ENCODE measurements at places on chromosomes 2 and 18. TPM values are rescaled to one million over a fixed set of nuclear protein-coding genes. Genes with fewer than 3 reads are reported as not detected.

- H3K4me1 ChIP-seq: no peaks in the 10 kb centered on the region
- H3K27ac ChIP-seq: no peak overlapping the region
Observed at GRCh38 chr2:25238920-25239319, 70.5 kb upstream of the POMC start.

DNA sequence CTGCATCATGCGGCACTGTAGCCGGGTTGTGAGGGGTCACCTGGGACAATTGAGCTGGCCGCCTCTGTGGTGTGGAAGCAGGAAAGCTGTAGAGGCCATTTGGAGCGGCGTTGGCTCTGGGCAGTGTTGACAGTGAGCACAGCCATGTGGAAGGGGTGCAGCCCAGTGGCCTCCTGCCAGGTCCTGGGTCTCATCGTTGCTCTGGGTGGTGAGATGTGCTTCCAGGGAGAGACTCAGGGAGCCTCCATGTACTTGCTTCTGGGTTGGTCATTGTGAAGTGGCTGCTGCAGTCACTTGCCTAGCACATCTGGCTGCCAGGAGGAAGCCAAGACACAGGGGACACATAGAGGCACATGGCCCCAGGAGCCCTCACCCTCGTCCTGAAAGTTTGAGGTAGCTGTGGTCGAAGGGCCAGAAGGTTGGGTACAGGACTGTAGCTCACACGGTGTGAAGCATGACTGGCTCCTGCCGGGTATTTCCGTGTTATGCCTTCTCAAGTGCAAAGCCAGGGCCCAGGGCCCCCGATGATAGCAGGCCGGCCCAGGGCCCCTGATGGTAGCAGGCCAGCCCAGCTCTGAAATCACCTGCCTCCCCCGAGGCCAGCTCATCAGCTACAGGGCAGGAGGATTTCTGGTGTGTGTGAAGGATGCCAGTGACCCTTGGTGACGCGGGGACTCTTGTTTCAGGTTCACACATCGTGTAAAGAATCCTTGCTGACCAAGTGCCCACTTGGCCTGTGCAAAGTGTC, 82.6 kb downstream of the DGKD start:
- peaks cover 12% of the 10 kb centered on the region for H3K4me1 ChIP-seq
- no peaks in the 10 kb centered on the region for H3K27me3 ChIP-seq
- peak; percentile 50 for DNase-seq
- no peak overlapping the region for H3K27ac ChIP-seq
- H3K4me3 ChIP-seq: no peak overlapping the region
- peaks cover 71% of the 10 kb centered on the region for H3K36me3 ChIP-seq

DNA sequence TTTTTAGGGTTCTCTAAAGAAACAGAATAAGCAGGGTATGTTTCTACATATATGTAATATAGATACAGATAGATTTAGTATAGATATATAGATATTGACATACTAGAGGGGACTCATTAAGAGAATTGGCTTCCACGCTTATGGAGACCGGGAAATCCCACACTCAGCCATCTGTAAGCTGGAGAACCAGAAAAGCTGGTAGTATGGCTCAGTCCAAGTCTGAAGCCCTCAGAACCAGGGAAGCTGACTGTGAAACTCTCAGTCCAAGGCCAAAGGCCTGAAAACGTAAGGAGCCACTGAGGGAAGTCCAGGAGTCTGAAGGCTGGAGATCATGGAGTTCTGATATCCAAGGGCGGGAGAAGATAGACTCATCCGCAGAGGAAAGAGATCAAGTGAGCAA, 441.3 kb upstream of the CDH20 start:
- H3K4me3 ChIP-seq: no peak overlapping the region
- no peak for DNase-seq
- H3K36me3 ChIP-seq: no peaks in the 10 kb centered on the region
- no peaks in the 10 kb centered on the region for H3K4me1 ChIP-seq

DNA sequence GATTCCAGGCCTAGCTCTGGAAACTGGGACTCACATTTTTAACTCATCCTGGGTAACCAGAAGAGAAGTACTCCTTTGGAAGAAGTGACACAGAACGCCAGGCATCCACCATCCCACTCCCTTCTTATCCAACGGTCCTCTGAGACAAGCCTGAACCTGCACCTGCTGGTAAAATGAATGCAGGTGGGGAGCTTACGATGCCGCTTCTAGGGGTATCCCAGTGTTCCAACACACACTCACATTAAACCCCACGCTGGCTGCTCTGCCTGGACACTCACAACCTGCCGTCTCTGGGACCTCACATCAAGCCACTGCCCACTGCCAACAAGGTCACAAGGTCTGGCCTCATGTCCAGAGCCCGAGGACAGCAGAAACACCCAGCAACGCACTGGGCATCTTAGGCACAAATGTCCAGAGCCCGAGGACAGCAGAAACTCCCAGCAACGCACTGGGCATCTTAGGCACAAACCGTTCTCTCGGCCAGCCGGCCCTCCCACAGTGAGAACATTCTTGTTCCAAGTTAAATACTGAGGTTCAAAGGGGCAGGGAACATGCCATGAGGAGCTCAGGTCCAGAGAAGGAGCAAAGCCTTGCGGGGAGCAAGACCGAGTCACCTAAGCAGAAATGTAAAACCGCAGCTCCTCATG, 9.9 kb downstream of the SLC66A2 start:
- peak; percentile 46 for DNase-seq
- no peaks in the 10 kb centered on the region for H3K27me3 ChIP-seq
- peaks cover 47% of the 10 kb centered on the region for H3K4me1 ChIP-seq
- H3K36me3 ChIP-seq: peaks cover 87% of the 10 kb centered on the region

DNA sequence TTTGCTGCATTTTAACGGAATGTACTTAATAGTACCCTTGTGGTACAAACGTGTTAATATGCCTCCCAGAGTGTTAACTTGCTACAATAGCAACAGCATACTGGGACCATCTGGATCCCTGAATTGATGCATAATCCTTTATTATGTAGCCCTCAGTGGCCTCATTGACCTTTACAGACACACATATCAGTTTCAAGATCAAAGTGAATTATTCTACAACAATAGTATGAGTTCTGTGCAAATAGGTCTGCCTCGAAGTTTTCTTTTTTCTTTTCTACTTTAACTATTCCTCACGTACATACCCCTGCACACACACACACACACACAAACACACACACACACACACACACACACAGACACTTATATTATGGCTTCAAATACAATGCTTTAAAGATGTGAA, 1622.1 kb downstream of the LRP1B start:
- no peak overlapping the region for H3K27ac ChIP-seq
- no peaks in the 10 kb centered on the region for H3K4me1 ChIP-seq
- DNase-seq: no peak
- H3K36me3 ChIP-seq: no peaks in the 10 kb centered on the region
- no peak overlapping the region for H3K4me3 ChIP-seq

DNA sequence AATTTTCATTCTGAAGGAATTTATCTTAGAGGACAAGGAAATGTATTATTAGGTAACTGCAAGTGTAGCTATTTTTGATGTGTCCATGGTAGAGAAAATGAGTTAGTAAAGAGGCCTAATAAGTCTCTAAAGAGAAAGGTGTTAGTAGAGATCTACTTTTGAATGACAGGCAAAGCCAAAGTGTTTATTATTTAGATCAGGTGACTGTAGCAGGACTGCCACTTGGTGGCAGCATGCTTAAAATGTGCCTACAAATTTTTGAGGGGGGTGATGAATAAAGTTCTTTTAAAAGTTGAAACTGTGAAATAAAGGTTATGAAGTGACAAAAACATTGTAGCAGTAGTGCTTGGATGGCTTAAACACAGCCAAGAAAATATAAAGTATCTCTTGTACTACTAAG, 421.5 kb upstream of the MEIS1 start:
- no peak overlapping the region for H3K4me3 ChIP-seq
- no peaks in the 10 kb centered on the region for H3K27me3 ChIP-seq
- no peaks in the 10 kb centered on the region for H3K36me3 ChIP-seq
- no peak for DNase-seq
- no peak overlapping the region for H3K27ac ChIP-seq
- H3K4me1 ChIP-seq: no peaks in the 10 kb centered on the region

DNA sequence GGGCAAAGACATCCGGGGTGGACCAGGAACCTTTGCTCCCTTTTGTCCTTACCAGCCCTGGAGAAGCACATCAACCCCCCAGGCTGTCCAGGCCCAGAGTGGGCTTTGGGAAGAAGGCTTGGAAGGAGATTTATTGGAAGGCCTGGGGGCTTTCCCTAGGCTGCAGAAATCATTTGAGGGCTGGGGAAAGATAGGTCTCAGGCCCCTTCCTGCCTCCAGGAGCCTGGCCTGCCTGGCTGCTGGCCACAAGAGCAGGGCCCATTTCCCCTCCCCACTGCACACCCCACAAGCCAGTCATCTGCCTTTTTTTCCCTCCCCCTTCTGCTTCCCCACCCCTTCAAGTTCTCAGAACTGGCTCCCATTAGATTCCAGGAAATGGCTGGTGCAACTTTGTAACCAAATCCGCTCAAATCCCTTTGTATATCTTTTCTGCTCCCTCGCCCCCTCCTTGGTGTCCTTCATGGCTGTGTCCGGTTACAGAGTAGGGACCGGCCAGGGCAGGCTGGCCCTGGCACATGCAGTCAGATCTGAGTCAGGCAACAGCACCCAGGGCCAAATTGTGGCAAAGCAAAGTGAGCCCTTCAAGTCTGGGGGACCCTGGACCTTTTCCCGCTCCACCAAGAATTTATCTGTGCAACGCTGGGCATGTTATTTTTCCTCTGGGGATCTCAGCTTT, 20.8 kb upstream of the TNP1 start:
- no peak for DNase-seq
- no peaks in the 10 kb centered on the region for H3K36me3 ChIP-seq
- H3K27me3 ChIP-seq: no peaks in the 10 kb centered on the region

DNA sequence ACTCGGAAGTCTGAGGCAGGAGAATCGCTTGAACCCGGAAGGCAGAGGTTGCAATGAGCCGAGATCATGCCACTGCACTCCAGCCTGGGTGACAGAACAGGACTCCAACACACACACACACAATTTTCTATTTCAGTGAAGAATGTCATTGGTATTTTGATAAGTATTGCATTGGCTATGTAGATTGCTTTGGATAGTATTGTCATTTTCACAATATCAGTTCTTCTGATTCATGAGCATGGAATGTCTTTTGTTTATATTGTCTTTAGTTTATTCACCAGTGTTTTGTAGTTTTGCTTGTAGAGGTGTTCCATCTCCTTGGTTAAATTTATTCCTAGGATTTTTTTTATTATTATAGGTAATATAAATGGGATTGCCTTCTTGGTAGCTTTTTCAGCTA, 693.4 kb upstream of the SYT4 start:
- no peak overlapping the region for H3K27ac ChIP-seq
- H3K4me1 ChIP-seq: no peaks in the 10 kb centered on the region
- H3K36me3 ChIP-seq: no peaks in the 10 kb centered on the region
- H3K4me3 ChIP-seq: no peak overlapping the region
- H3K27me3 ChIP-seq: no peaks in the 10 kb centered on the region

DNA sequence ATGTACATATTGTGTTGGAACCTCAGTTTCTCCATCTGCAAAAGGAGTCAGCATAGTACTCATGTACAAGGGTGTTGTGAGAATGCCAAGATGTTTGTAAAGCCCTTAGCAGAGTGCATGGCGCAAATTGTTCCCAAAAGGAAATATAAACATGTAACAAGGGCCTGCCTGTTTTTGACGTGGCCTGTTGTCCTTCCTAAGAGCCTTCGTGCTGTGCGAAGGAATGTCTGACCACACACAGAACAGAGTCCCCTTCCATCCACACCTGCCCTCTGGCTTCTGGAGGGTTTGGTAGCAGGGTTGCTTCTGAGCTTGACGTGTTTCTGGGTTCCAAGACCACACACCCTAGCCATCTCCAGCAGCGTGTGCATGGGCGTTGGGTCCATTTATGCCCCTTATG, 34.9 kb downstream of the CABLES1 start:
- no peaks in the 10 kb centered on the region for H3K27me3 ChIP-seq
- H3K27ac ChIP-seq: no peak overlapping the region
- no peaks in the 10 kb centered on the region for H3K4me1 ChIP-seq
- no peak overlapping the region for H3K4me3 ChIP-seq
- no peaks in the 10 kb centered on the region for H3K36me3 ChIP-seq

DNA sequence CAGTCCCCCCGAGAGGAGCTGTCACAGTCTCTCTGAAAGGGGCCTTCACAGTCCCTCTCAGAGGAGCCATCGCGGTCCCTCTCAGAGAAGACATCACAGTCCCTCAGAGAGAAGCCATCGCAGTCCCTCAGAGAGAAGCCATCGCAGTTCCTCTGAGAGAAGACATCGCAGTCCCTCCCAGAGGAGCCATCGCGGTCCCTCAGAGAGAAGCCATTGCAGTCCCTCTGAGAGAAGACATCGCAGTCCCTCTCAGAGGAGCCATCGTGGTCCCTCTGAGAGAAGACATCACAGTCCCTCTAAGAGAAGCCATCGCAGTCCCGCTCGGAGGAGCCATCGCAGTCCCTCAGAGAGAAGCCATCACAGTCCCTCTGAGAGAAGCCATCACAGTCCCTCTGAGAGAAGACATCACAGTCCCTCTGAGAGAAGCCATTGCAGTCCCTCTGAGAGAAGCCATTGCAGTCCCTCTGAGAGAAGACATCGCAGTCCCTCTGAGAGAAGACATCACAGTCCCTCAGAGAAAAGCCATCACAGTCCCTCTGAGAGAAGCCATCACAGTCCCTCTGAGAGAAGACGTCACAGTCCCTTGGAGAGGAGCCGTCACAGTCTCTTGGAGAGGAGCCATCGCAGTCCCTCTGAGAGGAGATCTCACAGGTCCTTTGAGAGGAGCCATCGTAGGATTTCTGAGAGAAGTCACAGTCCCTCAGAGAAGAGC, 1.3 kb upstream of the ZNF512 start:
- no peaks in the 10 kb centered on the region for H3K27me3 ChIP-seq
- H3K36me3 ChIP-seq: no peaks in the 10 kb centered on the region
- no peak overlapping the region for H3K4me3 ChIP-seq
- no peak overlapping the region for H3K27ac ChIP-seq
- no peak for DNase-seq
- H3K4me1 ChIP-seq: peaks cover 27% of the 10 kb centered on the region

DNA sequence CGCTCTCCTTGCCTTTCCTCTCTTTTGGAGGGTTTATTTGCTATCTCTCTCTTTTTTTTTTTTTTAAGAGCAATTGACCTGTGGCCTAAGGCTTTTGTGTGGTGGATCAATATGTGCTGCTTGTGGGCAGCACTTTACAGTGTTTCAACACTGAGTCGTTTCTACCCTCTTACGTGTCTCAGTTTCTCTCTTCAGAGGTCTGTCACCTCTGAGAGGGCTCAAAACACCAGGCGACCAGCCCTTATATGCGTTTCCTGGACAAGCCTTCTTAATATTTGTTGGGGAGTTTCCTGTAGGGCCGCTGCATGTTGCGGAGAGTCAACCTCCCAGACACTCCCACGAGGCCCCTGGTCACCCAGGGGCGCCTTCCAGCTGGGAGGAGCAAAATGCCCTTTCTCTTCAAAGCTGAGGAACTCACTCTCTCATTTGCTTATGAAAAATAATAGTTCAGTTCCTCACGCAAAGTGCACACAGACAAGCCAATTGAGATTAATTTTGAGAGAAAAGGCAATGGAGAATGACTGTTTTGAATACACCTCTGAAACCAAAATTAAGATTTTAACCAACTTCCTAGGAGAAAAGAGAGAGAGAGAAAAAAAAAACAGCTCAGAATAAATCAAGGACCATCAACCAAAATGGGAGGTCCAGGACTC, 96.3 kb upstream of the B3GNT2 start:
- no peak for DNase-seq
- H3K27ac ChIP-seq: no peak overlapping the region
- peaks cover 12% of the 10 kb centered on the region for H3K4me1 ChIP-seq
- no peak overlapping the region for H3K4me3 ChIP-seq
- H3K27me3 ChIP-seq: no peaks in the 10 kb centered on the region
- no peaks in the 10 kb centered on the region for H3K36me3 ChIP-seq

ACOXL gene
- total RNA-seq: 0.20 TPM

UGT1A7 gene
- not detected for total RNA-seq

Measured in spleen (tissue), 13 donors.